ENCODE measurements at places on chromosomes 3 and 15.

GRCh38 chr15:72086010-72086697, 31.8 kb downstream of the MYO9A start:
- no peak for DNase-seq

GRCh38 chr3:32586356-32586755, 15.7 kb upstream of the DYNC1LI1 start:
- no peak for DNase-seq

- no peak for DNase-seq
Measured at GRCh38 chr3:130456540-130456939, 60.4 kb upstream of the COL6A6 start.

DNA sequence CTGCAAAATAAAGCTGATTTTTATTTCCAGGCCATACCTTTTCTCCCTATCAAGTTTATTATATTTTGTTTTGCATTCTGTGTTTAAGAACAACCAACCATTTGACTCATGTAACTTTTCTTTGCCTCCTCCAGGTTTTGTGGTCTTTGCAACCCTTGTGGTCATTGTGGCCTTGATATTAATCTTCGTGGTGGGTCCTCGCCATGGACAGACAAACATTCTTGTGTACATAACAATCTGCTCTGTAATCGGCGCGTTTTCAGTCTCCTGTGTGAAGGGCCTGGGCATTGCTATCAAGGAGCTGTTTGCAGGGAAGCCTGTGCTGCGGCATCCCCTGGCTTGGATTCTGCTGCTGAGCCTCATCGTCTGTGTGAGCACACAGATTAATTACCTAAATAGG, 27.6 kb downstream of the NIPA2 start:
- no peak for DNase-seq

GRCh38 chr3:78570496-78570895, 1197.3 kb downstream of the ROBO1 start:
- DNase-seq: no peak

DNA sequence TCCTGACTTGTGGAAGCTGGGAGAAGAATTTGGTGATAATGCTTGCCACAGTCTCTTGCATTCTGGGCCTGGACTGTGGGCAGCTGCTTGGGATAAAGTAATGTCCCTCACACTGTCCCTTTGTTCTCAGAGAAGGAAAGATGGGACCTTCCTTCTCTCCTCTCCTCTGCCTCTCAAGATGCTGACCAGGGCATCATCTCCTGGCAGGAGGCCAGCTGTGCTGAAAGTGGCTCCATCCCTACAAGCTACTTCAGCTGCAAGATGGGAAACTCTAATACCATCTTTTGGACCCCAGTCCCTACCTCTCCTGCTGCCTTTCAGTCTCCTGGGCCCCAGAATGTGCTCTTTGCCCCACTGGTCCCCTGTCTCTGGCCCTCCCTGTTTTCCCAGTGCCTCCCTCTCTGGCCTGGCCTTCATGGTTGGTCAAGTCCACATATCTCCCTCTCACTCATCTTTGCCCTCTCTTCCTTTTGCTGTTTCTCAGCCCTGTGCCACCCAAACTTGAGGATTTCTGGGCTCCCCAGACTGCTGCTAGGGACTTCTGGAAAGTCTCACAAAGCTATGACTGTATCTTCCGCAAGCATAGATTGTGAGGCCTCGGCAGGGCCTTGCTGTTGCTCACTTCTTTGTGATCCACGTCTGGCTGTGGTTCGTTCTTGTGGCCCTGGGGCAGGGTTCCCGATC, 7.1 kb upstream of the SLC6A20 start:
- no peak for DNase-seq

- no peak for DNase-seq
Measured at GRCh38 chr15:91783451-91783850, 70.1 kb upstream of the SLCO3A1 start.

DNA sequence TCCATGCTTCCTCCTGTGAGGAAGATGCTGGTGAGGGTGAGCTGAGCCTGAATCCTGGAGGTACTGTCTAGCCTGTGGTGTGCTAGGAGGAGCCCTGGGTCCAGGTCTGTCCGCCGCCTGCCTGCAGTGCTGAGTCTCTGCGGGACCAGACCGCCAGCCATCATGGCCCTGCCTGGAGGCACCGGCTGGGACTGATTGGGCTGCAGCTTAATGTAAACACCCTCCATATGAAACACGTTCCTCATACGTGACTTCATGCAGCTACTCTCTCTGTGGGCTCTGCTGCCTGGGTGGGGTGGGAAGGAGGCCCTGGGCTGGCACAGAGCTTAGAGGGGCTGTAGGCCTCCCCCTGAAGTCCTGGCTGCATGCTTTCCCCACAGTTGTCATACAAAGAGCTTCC, 67.4 kb downstream of the FBLN2 start:
- DNase-seq: no peak

DNA sequence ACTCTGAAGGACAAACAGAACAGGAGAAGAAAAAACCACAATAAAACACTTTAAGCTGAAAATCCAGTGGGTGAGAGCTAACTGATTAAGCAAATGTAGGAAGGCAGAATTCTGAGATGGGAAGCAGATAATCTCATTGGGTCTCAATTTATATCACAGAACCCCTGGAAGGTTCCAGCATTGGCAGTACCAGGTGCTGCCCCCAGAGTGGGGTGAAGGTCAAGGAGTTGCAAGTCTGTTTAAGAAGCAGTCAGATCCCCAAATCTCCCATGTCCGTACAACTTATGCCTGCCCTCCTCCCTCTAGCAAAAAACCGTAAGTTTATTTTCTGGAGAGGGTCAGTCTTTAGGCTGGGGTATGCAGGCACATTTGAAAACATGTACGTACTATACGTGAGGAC, 45.1 kb downstream of the PXK start:
- DNase-seq: no peak

DNA sequence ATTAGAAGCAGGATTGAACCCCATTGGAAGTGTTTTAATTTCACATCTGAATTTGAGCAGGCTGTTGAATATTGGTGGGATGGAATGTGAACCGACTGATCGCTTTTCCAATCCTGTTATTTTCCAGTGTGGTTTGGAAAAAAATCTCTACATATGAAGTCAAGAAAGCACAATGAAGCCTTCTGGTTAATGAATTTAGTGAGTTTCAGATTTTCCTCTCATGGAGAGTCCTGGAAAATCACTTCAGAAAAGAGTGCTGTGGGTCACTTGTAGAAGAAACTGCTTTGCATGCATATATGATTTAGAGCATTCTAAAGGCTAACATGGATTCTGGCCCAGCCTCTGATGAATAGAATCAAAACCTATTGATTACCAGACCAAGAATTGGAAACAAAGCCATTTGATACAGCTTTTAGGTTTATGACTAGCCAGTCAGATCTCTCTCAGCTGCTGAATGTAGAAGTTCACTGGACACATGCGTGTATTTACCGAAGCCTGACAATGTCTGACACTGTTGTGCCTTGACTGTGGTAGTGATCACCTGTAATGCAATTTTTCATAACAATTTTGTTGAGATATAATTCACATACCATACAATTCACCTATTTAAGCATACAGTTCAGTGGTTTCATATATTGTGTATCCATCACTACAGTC, 121.9 kb downstream of the FNDC3B start:
- DNase-seq: no peak

GRCh38 chr15:88014454-88015160, 241.9 kb downstream of the NTRK3 start:
- no peak for DNase-seq

DNA sequence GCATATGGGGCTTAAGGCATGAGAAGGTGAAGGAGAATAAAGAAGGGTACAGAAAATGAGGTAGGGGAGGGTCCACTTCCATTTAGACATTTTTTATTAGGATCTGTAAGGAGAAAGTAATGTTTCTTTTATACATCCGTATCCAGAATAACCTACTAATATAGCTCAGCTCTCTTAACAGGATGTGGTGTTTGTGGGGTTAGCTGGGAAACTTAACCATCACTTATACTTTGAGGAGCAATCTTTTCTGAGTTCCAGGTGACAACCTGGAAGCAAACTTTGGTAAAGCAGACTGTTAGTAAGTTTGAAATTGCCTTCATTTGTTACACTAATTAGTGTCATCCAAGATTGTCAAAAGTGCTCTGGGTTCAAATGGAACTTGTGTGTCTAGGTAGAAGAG, 36.6 kb downstream of the BUB1B start:
- DNase-seq: no peak

GRCh38 chr3:107958146-107958545, 132.7 kb downstream of the CD47 start:
- peak; percentile 24 for DNase-seq

- no peak for DNase-seq
Measured at GRCh38 chr3:170806676-170807075, 63.3 kb downstream of the RPL22L1 start.

DNA sequence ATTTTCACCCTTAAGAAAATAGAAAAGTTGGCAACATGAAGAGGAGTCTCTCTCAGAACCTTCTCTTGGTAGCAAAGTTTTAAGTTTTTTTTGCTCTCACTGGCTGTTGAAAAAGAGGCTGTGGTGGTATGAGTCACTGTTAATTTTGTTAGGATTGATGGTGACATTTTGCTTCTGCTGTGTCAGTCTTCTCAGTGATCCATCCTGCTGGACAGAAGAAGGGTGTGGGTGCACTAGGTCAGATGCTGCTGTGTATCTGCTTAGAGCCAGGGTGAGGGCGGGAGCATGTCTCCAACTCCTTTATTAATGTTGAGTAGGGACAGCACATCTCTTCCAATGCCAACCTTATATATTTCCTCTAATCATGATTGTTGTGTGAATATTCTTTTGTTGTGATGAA, 369.5 kb downstream of the FEZF2 start:
- DNase-seq: no peak

- DNase-seq: no peak
Measured at GRCh38 chr3:194852831-194853508, 167.3 kb downstream of the FAM43A start.

DNA sequence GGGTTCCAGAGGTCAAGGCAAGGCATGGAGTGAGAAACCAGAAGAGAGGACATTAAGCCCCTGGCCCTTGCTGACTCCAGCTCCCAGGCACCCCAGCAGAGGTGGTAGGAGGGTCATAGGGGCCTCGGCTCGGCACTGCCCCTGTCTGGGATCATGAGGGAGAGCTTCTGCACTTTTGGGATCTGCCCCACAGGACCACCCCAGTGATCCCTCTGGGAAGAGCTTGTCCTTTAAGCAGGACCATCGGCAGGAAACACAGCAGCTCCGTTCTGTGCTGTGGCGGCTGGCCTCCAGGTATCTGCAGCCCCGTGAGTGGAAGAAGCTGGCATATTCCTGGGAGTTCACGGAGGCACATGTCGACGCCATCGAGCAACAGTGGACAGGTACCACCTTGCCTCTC, 35.5 kb downstream of the ANKDD1A start:
- DNase-seq: no peak

Measured in AG20443 (cell line).